Ovary (tissue), 10 donors: ENCODE measurements at places on chromosomes 3 and 15. TPM values are rescaled to one million over a fixed set of nuclear protein-coding genes. Genes with fewer than 3 reads are reported as not detected.

DNA sequence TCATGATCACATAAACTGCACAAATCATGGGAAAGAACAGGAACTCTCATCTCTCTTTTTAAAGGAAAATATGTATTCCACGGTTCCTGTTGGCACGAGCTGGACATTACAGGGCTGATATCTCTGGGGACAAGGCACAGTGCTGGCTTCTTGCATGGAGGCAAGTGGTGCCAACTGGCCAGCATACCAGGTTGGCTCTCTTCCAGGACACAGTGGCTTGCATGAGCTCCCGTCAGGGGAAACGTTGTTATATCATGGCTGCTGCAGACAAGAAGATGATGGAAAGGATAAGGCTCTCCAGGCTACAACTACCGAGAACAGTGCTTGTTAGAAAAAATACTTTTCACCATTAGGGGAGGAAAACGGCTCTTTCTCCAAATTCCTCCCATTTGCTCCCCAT is 283.9 kb downstream of the RORA start:
- peaks cover 7% of the 10 kb centered on the region for H3K4me1 ChIP-seq
- H3K27me3 ChIP-seq, result no peaks in the 10 kb centered on the region
- no peak overlapping the region for H3K27ac ChIP-seq
- DNase-seq, result no peak

DNA sequence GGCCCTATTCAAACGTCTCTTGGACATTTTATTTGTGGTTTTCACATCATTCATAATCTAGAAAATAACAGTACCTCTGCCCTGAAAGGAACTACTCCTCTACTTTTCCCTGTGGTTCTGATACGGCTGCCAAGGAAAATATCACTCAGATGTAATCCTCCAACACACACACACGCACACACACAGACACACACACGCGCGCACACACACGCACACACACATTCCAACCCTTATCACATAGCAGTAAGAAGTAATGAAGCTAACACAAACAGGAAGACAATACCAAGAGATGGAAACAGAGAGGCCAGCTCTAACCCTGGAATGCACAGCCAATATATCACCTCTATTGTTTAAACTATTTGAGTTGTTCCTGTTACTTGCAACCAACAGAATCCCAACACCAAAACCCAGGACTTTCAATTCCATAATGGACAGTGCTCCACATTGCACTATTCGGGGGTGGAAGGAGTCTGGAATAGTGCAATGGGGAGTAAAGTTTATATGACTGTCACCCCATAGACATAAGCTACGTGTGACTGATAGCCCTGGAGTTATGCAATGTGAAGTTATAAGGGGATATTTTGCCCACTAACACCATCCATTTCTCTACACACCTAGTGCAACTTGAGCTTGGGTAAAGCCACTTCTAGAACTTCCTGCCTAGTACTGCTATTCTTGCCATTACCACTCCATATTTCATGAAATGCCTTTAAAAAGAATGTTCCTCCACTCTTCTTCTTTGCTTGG is 71.3 kb upstream of the FNDC3B start:
- no peak overlapping the region for H3K4me3 ChIP-seq
- no peak overlapping the region for H3K27ac ChIP-seq
- no peaks in the 10 kb centered on the region for H3K36me3 ChIP-seq
- no peaks in the 10 kb centered on the region for H3K27me3 ChIP-seq

GRCh38 chr15:25673351-25673750 is 189.8 kb downstream of the ATP10A start:
- no peak overlapping the region for H3K4me3 ChIP-seq
- no peaks in the 10 kb centered on the region for H3K4me1 ChIP-seq
- DNase-seq, result no peak
- no peaks in the 10 kb centered on the region for H3K36me3 ChIP-seq

- H3K4me3 ChIP-seq, result no peak overlapping the region
- H3K27me3 ChIP-seq, result no peaks in the 10 kb centered on the region
- no peaks in the 10 kb centered on the region for H3K36me3 ChIP-seq
These were observed 116.7 kb upstream of the MRPS22 start for GRCh38 chr3:139227165-139227564.

GRCh38 chr15:55527150-55527549 is 19.1 kb upstream of the DNAAF4 start:
- no peaks in the 10 kb centered on the region for H3K4me1 ChIP-seq
- H3K27me3 ChIP-seq, result no peaks in the 10 kb centered on the region
- H3K36me3 ChIP-seq, result no peaks in the 10 kb centered on the region
- H3K4me3 ChIP-seq, result no peak overlapping the region
- DNase-seq, result no peak

DNA sequence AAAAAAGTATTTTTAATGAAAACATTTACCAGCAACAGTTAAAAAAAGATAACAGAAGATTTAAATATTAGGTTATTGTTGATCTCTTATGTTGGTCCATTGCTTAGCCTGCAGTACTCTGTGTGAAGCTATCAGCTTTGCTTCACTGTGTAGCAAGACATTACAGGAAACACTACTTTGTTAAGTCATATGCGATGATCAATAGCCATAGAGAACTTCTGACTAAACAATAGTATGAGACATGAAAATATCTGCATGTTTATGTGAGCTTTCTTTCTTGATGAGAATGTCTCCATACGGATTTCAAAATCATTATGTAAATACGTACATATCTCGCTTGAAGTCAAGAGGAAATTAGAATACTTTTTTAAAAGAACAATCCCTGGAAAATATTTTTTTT is 27.0 kb upstream of the CAPN3 start:
- no peak for DNase-seq
- no peak overlapping the region for H3K4me3 ChIP-seq
- no peaks in the 10 kb centered on the region for H3K4me1 ChIP-seq
- no peak overlapping the region for H3K27ac ChIP-seq

DNA sequence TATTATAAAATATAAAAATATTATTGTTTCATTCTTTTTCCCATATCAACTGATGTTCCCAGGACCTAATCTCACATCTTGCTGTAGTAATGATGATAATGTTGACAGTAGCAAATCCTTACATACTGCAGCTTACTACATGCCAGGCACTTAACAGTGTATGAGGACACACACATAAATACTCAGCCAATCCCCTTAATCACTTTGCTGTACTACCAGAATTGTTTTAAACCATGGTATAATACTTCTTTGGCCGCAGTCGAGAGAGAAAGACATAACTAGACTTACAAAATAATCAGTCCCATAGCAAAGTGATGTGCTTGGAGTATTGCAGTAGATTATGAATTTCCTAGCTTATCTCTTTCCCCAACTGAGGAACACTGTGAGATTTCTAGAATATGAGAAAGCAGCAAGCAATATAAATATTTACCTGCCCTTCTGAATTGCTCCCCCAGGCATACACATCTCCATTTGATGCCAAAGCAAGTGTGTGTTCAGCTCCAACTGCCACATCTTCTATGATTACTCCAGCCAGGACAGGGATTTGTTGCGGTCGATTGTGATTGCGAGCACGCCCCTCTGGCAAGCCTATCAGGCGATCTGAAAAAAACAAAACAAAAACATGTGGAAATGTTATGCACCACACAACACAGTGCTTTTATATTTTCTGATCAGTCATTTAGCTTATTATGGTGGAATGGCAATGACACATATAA is 33.0 kb downstream of the FBXL22 start:
- no peaks in the 10 kb centered on the region for H3K4me1 ChIP-seq
- DNase-seq, result no peak
- no peak overlapping the region for H3K27ac ChIP-seq
- no peak overlapping the region for H3K4me3 ChIP-seq
- H3K36me3 ChIP-seq, result no peaks in the 10 kb centered on the region

DNA sequence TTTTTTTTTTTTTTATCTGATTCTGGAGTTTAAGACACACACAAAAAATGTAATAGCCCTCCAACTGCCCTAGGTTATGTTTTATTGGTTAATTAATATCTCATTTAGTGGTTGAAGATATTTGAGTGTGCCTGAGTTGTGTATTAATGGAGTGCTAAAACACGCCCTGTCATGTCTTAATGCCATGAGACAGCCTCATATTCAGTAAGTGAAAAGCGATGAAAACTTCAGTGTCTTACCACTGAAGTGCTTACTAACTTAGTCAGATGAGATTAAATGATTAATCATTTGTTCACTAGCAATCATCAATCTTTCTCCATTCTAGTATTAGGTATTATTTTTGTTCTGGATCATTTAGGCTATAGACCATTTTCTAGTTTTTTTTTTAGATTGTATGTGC is 544.7 kb upstream of the ROBO2 start:
- H3K4me3 ChIP-seq, result no peak overlapping the region
- H3K27ac ChIP-seq, result no peak overlapping the region
- H3K36me3 ChIP-seq, result no peaks in the 10 kb centered on the region
- H3K27me3 ChIP-seq, result no peaks in the 10 kb centered on the region

- H3K4me1 ChIP-seq, result peaks cover 28% of the 10 kb centered on the region
- H3K36me3 ChIP-seq, result no peaks in the 10 kb centered on the region
- no peak overlapping the region for H3K27ac ChIP-seq
- no peak for DNase-seq
- H3K27me3 ChIP-seq, result no peaks in the 10 kb centered on the region
These were observed 21.8 kb downstream of the ITPR1 start for GRCh38 chr3:4514916-4515315.

DNA sequence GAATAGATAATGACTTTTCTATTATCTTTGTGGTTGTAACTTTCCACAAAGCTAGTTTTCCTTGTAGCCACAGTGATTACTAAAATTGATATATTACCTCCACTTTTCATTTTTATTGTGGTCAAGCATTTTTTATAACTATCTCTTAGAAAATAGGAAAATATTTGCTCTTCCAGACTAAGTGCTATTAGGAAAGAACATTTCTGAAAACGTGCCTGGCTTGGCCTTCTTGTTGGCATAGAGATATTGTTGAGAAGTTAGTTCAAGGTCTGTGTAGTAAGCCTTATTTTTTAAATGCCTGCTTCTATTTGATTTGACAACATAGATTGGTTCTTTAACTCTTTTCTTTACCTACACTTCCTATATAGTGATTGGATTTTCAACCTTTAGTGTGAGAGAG is 101.7 kb downstream of the IL1RAP start:
- H3K36me3 ChIP-seq, result no peaks in the 10 kb centered on the region
- H3K4me1 ChIP-seq, result no peaks in the 10 kb centered on the region
- H3K27me3 ChIP-seq, result no peaks in the 10 kb centered on the region
- no peak for DNase-seq

- H3K27me3 ChIP-seq, result no peaks in the 10 kb centered on the region
- no peaks in the 10 kb centered on the region for H3K4me1 ChIP-seq
- no peak for DNase-seq
- no peaks in the 10 kb centered on the region for H3K36me3 ChIP-seq
- no peak overlapping the region for H3K27ac ChIP-seq
- no peak overlapping the region for H3K4me3 ChIP-seq
These were observed 767.7 kb upstream of the ALCAM start for GRCh38 chr3:104598848-104599511.

DNA sequence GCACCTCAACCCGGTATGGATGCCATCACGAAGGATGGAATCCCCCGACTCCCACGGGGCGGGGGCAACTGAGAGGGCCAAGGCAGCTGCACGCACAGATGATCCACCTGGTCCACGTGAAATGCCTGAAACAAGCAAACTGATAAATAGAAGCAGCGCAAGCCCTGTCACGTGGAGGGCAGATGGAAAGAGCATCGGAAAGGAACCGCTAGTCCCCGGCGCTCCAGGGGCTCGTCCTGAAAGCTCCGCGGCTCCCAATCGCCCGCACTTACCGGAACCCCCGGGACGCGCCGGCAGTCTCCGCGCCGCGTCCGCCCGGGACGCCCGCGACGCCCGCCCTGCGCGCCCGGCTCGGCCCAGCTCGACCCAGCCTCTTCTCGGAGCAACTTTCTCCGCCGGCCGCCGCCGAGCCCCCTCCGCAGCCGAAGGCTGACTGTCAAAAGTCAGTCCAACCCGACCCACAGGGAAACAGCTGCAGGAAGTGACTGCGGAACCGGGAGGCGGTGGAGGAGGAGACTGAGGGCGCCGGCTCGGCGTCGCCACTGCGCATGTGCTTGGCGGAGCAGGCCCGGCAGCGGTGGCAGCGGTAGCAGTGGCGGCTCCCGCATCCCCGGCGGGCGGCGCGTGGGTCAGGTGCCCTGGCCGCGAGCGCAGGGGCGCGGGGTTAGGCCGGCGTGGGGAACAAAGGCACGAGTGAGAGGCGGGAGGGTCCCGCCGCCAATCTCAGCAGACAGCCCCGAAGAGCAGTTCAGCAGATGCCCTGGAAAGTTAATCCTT is at the start of gene ZMAT3:
ZMAT3 (minus strand) TSS at position 487 of the 777 bp plus-strand sequence. CDS start 4,057 bp downstream, outside the sequence.
- no peaks in the 10 kb centered on the region for H3K36me3 ChIP-seq
- H3K4me3 ChIP-seq, result peak within 1 kb of the TSS; percentile 75
- no peaks in the 10 kb centered on the region for H3K27me3 ChIP-seq
- DNase-seq, result peak; percentile 81
- no peaks in the 10 kb centered on the region for H3K4me1 ChIP-seq
- H3K27ac ChIP-seq, result peak within 1 kb of the TSS; percentile 70

GRCh38 chr3:37770938-37771918 is 90.5 kb upstream of the CTDSPL start:
- H3K4me3 ChIP-seq, result no peak overlapping the region
- no peaks in the 10 kb centered on the region for H3K36me3 ChIP-seq
- H3K4me1 ChIP-seq, result peaks cover 41% of the 10 kb centered on the region
- peak; percentile 42 for DNase-seq

DNA sequence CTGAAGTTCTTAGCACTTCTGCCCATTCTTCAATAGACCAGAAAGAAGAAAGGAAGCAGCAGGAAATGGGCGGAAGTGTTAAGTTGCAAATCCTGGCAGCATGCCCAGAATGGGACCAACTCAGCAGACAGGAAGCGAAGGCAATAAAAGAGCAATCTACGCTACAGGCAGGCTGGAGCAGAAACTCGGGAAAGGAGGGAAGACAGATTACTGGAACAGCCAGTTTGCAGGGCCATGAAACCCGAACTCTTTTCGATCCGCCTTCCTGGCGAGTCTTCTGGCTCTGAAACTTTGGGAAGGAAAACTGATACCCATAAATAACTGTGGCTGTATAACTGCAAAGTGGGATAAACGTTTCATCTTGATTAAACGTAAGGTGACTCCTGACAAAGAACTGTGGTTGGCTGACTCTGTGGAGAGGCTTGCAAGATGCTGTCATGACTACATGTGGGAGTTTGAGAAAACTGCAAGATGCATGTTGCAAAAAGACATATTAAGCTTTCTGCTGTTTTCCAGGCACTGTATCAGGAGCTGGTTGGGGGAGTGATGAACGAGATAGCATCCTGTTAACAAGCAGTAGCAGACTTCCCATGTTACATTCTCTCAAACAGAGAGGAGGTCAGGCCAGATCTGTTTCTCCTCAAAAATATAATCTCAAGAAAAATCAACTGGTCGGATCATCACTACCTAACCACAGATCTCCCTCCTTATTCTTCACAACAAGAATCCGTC is 67.8 kb downstream of the FMN1 start:
- no peaks in the 10 kb centered on the region for H3K36me3 ChIP-seq
- H3K27me3 ChIP-seq, result no peaks in the 10 kb centered on the region
- H3K4me1 ChIP-seq, result no peaks in the 10 kb centered on the region

DNA sequence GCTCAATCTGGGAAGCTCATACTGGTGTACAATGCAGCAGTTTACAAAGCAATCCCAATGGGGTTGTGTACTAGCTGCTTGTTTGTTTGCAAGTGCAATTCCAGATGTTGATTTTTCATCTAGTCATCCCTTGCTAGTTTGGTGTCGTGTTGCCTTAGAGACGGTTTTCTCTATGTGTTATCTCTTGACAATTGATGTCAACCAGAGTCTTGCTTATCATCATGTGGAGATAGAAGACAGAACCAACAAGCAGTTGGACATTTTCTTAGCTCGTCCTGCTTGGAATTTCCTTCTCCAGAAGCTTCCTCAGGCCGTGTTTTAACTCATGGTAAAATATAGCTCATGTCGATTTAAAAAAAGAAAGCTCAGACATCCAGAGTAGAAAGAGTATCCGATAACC is 262.0 kb upstream of the KCNH8 start:
- H3K27me3 ChIP-seq, result no peaks in the 10 kb centered on the region
- no peak overlapping the region for H3K27ac ChIP-seq
- no peaks in the 10 kb centered on the region for H3K4me1 ChIP-seq
- H3K4me3 ChIP-seq, result no peak overlapping the region
- no peaks in the 10 kb centered on the region for H3K36me3 ChIP-seq

The GRAMD2A gene
- 8.5 TPM for total RNA-seq

The ZIC4 gene
- not detected for total RNA-seq

The ARPP21 gene
- not detected for total RNA-seq

The SLC9C1 gene
- 0.15 TPM for total RNA-seq

The FEZF2 gene
- not detected for total RNA-seq
